ENCODE measurements at places on chromosomes 3 and 15. TPM values are rescaled to one million over a fixed set of nuclear protein-coding genes. Genes with fewer than 3 reads are reported as not detected.

The GOLGA8Q gene
- polyA plus RNA-seq: 6.9 TPM

The CHST13 gene
- 8.1 TPM for polyA plus RNA-seq

The SH3GL3 gene
- polyA plus RNA-seq: 10.7 TPM

The HYAL1 gene
- 9.4 TPM for polyA plus RNA-seq

The GPR27 gene
- 8.2 TPM for polyA plus RNA-seq

The HYKK gene
- 7.3 TPM for polyA plus RNA-seq

The MNS1 gene
- polyA plus RNA-seq: 31.2 TPM

The ATP13A4 gene
- 1.1 TPM for polyA plus RNA-seq

The IL12A gene
- 0.63 TPM for polyA plus RNA-seq

The CPNE9 gene
- polyA plus RNA-seq: 0.10 TPM

The SATB1 gene
- 39.4 TPM for polyA plus RNA-seq

The SNX22 gene
- 2.5 TPM for polyA plus RNA-seq

The SPTBN5 gene
- 3.0 TPM for polyA plus RNA-seq

The ITGB5 gene
- polyA plus RNA-seq: 99.1 TPM

The UBA5 gene
- 59.5 TPM for polyA plus RNA-seq

The P2RY14 gene
- 0.62 TPM for polyA plus RNA-seq

The CHRNB4 gene
- 2.8 TPM for polyA plus RNA-seq

The ESYT3 gene
- polyA plus RNA-seq: 1.6 TPM

The IL17RB gene
- 16.8 TPM for polyA plus RNA-seq

The NR1I2 gene
- polyA plus RNA-seq: 1.2 TPM

The TNFAIP8L3 gene
- polyA plus RNA-seq: 1.3 TPM

The MON1A gene
- polyA plus RNA-seq: 8.5 TPM

The SERPINI2 gene
- polyA plus RNA-seq: 2.9 TPM
